ENCODE measurements at places on chromosomes 1 and 21. TPM values are rescaled to one million over a fixed set of nuclear protein-coding genes. Genes with fewer than 3 reads are reported as not detected.

Gene SLC26A9
- total RNA-seq, result 0.06 TPM

Gene MTMR11
- total RNA-seq, result 7.1 TPM

Gene CTTNBP2NL
- total RNA-seq, result 7.1 TPM

Gene BARHL2
- total RNA-seq, result not detected

Gene FPGT
- total RNA-seq, result 8.4 TPM

Gene GJB5
- 0.15 TPM for total RNA-seq

Gene FAM151A
- total RNA-seq, result 0.29 TPM

Gene OR2M3
- not detected for total RNA-seq

Gene SPRR2B
- not detected for total RNA-seq

Gene ROR1
- 8.7 TPM for total RNA-seq

Gene PLEKHG5
- total RNA-seq, result 3.9 TPM

Gene PSMB4
- 442 TPM for total RNA-seq

Gene CD5L
- total RNA-seq, result not detected

Gene S100A2
- 37.7 TPM for total RNA-seq

Gene MLLT11
- total RNA-seq, result 14.8 TPM

All from A549 treated with Hydrocortisone at 1 μM for 4 hours (cell line).